Transverse colon (tissue), 4 donors: ENCODE measurements at places on chromosomes 16 and 17. TPM values are rescaled to one million over a fixed set of nuclear protein-coding genes. Genes with fewer than 3 reads are reported as not detected.
A peak's percentile ranks its signal among the peaks of the same experiment; 100 is the strongest.

The TMEM204 gene
- total RNA-seq: 15.9 TPM

The C17orf113 gene
- 3.7 TPM for total RNA-seq

The PERCC1 gene
- total RNA-seq: 1.2 TPM

The MCRIP2 gene
- total RNA-seq: 158 TPM

The KLHL10 gene
- not detected for total RNA-seq

The MYH1 gene
- not detected for total RNA-seq

The SLC22A31 gene
- not detected for total RNA-seq

DNA sequence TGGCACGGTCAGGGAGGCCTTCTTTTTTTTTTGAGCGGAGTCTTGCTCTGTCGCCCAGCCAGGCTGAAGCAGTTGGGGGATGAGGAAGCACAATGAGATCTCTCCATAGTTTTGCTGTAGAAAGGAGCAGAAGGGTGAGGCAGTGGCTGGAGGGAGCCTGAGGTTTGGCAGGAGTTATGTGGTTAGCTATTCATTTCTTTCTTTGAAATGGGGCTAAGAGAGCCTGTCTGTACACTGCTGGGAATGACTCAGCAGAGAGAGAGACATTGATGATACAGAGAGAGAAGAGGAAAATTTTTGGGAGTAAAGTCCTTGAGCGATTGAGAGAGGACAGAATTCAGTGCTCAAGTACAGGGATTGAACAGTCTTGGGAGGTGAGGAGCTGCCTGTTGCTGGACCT, 22.1 kb downstream of the NOS2 start:
- H3K27me3 ChIP-seq: no peaks in the 10 kb centered on the region
- DNase-seq: no peak
- no peak overlapping the region for H3K27ac ChIP-seq
- H3K4me3 ChIP-seq: no peak overlapping the region
- no peaks in the 10 kb centered on the region for H3K36me3 ChIP-seq

DNA sequence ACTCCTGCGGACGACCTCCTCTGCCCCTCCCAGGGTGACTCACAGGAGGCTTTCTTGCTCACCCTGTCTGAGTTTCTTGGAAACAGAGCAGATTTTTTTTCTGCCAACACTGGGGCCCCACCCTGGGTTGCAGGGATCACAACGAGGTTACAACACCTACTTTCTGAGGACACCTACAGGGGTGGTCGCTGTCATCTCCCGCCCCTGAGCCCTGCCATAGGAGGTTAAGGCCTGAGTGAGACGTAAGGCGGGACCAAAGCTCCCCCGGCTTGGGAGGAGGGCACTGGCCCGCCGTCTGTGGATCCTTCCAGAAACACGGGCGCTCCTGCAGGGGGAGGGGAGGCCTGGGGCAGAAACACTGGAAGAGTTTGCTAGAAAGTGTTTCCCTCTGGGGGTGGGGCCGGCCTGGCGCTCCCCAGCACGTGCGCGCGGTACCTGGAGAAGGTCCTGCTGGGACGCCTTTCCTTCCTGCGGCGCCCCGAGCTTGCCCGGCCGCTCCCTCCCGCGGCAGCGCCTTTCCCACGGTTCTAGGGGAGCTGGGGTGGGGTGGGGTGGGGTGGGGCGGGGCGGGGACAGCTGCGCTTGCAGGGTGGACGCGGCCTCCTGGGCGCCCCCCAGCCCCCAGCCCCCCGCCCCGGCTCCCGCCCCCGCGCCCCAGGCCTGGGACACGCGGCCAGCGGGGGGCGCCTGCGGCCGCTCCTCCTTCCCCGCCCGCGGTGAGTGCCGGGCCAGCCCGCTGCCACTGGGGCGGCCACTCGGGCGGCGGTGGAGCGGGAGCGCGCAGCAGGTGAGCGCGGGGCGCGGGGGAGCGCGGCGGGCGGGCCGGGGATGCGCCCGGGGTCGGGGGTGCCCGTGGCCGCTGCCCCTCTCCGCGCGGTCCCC, 20.7 kb upstream of the ADCY7 start:
- H3K4me1 ChIP-seq: peaks cover 16% of the 10 kb centered on the region
- no peaks in the 10 kb centered on the region for H3K27me3 ChIP-seq
- H3K27ac ChIP-seq: peak overlapping the region; percentile 60
- peak; percentile 68 for DNase-seq
- peak overlapping the region; percentile 66 for H3K4me3 ChIP-seq

GRCh38 chr16:28974007-28974436, 556 bp upstream of the SPNS1 start:
- no peaks in the 10 kb centered on the region for H3K36me3 ChIP-seq
- no peaks in the 10 kb centered on the region for H3K27me3 ChIP-seq
- H3K4me1 ChIP-seq: peaks cover 20% of the 10 kb centered on the region
- peak overlapping the region; percentile 69 for H3K27ac ChIP-seq

DNA sequence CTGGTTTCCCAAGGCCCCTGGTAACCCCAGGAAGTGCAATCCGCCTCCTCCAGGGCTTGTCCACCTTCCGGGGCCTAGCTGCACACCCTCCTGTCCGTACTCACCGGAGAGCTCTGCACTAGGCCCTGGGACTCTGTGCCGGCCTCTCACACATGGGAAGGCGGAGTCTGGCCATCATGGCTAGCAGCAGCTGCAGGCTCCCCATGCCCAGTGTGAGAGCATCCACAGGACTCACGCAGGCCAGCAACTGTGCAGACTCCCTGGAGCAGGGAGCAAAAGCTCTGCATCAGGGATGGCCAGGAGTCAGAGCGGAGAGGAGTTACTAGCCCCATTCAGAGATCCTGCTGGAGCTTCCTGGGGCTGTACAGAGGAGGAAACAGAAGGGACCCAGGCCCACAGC, 20.2 kb downstream of the FOXN1 start:
- no peaks in the 10 kb centered on the region for H3K27me3 ChIP-seq
- H3K4me1 ChIP-seq: peaks cover 41% of the 10 kb centered on the region
- no peaks in the 10 kb centered on the region for H3K36me3 ChIP-seq
- DNase-seq: no peak
- no peak overlapping the region for H3K27ac ChIP-seq

DNA sequence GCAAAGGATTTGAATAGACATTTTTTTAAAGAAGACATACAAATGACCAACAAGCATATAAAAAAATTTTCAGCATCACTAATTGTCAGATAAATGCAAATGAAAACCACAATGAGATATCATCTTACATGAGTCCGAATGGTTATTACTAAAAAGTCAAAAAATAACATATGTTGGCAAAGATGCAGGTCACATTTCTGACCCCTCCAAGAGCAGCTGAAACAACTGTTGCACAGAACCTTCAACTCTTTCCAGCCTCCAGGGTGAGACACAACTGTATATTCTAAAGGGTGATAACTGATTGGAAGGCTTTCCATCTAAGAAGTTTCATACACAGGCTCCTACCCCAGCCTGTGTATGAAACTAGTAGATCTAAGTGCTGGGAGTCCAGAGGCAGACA, 51.9 kb downstream of the SLFN5 start:
- no peak overlapping the region for H3K27ac ChIP-seq
- H3K4me3 ChIP-seq: no peak overlapping the region
- H3K36me3 ChIP-seq: no peaks in the 10 kb centered on the region
- H3K27me3 ChIP-seq: peaks cover 3% of the 10 kb centered on the region
- no peaks in the 10 kb centered on the region for H3K4me1 ChIP-seq
- no peak for DNase-seq

DNA sequence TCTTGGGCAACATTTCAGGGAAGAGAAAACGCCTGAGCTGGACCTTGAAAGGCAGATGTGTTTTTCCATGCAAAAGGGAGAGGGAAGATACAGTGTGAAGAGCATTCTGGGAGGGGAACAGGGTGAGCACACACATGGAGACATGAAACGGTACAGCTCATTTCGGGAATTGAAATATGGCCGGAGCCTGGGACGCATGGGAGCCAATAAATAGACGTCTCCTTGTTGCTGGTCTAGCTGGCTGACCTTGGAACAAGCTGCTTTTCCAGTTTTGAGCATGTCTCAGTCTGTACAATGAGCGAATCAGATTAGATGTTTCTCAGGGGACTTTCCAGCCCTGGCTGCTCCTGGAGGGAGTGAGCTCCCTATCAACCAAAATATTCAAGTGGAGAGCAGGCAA, 63.6 kb downstream of the ASIC2 start:
- DNase-seq: no peak
- no peak overlapping the region for H3K4me3 ChIP-seq
- no peak overlapping the region for H3K27ac ChIP-seq
- H3K27me3 ChIP-seq: no peaks in the 10 kb centered on the region

GRCh38 chr17:74981979-74982662, 5.3 kb upstream of the CDR2L start:
- DNase-seq: peak; percentile 77
- H3K4me3 ChIP-seq: peak overlapping the region; percentile 35
- no peaks in the 10 kb centered on the region for H3K27me3 ChIP-seq
- no peaks in the 10 kb centered on the region for H3K36me3 ChIP-seq
- peak overlapping the region; percentile 90 for H3K27ac ChIP-seq

GRCh38 chr17:82276938-82277337, 3.4 kb upstream of the CSNK1D start:
- H3K27me3 ChIP-seq: no peaks in the 10 kb centered on the region
- H3K27ac ChIP-seq: no peak overlapping the region
- H3K36me3 ChIP-seq: no peaks in the 10 kb centered on the region
- no peak for DNase-seq
- no peak overlapping the region for H3K4me3 ChIP-seq

DNA sequence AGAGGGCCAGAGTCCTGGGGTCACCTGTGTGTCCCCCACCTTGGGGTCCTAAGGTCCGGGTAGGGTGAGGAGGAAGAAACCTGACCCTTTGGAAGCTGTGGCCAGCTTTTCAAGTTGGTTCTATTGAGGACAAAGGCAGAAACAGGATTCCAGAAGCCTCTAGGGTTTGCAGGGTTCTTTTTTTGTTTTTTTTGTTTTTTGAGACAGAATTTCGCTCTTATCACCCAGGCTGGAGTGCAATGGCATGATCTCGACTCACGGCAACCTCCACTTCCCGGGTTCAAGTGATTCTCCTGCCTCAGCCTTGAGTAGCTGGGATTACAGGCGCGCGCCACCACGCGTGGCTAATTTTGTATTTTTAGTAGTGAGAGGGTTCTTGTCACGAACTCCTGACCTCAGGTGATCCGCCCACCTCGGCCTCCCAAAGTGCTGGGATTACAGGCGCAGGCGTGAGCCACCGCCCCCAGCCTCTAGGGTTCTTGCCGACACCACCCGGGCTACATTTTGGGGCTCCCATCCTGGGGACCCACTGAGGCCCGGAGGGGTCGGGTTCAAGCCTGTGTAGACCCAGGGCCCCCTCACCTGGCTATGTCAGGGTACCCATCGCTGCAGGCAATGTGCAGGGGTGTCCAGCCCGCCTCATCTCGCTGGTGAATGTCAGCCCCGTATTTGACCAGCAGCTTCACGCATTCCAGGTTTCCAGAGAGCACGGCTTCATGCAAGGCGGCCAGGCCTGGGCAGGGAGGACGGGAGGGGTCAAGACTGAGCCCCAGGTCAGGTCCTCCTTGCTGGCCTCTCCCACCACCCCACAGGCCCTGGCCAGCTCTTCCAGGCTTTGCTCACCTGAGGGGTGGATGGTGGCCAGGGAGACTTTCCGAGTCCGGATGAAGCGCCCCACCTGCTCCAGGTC, 674 bp downstream of the PPP1R27 start:
- no peaks in the 10 kb centered on the region for H3K27me3 ChIP-seq
- peak overlapping the region; percentile 97 for H3K27ac ChIP-seq

DNA sequence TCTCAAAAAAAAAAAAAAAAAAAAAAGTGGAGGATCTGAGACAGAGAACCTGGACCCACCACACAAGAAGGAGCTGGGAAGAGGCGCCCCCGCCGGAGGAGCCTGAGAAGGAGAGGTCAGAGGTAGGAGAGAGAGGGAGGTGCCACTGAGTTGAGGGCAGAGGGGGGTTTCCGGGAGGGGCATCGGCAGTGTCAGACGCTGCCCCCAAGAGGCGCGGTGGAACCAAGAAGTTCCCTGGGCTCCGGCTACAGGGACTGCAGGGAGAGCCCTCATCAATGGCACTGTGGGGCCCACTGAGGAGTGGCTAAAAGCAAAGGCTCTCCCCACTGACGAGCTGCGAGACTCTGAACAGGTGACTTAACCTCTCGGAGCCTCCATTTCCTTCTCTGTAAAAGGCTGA, 4.2 kb downstream of the CCDC42 start:
- H3K27ac ChIP-seq: no peak overlapping the region
- DNase-seq: peak; percentile 18
- no peaks in the 10 kb centered on the region for H3K36me3 ChIP-seq
- H3K4me1 ChIP-seq: no peaks in the 10 kb centered on the region
- no peaks in the 10 kb centered on the region for H3K27me3 ChIP-seq

DNA sequence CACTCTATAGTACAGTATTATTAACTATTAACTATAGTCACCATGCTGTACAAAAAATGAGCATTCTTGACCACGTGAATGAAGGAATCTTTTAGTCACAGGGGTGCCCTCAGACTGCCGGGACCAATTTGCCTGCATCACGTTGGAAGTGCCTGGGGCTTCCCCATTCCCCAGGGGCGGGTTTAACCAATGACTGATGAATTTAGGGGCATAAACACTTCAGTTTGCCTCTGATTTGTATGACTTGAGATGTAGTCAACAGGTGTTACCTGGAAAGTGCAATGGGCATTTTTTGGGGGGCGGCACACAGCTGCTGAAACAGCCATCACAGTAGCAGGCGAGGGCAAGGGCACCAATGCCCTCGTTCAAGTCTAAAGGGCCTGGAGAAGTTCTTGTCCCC, 8.7 kb upstream of the PYY start:
- H3K4me1 ChIP-seq: no peaks in the 10 kb centered on the region
- no peak overlapping the region for H3K27ac ChIP-seq
- peaks cover 54% of the 10 kb centered on the region for H3K27me3 ChIP-seq
- H3K36me3 ChIP-seq: no peaks in the 10 kb centered on the region
- no peak overlapping the region for H3K4me3 ChIP-seq

DNA sequence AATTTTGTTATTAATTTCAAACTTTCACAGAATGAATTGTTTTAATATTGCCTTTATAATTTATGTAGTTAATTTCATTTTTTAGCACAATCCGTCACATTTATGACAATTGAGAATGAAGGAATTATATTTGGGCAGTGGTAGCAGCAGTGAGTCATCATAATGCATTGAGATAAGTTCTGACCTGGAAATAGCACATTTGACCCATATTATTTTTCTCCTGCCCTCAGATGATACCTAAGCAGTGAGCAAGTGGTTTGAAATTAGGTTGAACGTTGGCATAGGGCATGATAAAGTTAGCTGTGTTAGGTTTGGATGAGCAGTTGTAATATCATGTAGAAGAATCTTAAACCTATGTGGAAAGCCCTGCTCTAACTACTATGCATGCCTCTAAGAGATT, 1431.3 kb upstream of the CDH8 start:
- no peaks in the 10 kb centered on the region for H3K36me3 ChIP-seq
- H3K27ac ChIP-seq: no peak overlapping the region
- no peak for DNase-seq
- no peaks in the 10 kb centered on the region for H3K4me1 ChIP-seq
- H3K4me3 ChIP-seq: no peak overlapping the region

DNA sequence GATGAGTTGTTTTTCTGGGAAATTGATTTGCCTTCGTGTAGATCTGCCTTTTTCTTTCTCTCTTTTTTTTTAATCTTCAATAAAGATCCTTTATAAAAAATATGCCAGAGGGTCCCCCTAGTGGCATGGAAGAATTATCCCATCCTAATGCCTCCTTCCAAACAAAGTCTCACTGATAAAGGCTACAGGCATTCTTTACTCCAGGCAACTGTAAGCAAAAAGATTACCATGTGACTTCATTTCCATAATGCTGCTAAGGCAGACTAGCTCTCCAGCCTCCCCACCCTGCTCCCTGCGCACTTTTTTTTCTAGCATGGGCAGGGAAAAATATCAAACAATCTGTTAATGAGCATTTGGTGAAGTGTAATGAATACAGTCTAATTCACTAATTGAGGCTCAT, 220.2 kb upstream of the CDH8 start:
- no peaks in the 10 kb centered on the region for H3K4me1 ChIP-seq
- no peaks in the 10 kb centered on the region for H3K36me3 ChIP-seq
- no peak overlapping the region for H3K27ac ChIP-seq
